ENCODE measurements at places on chromosomes 1 and 21.

- DNase-seq: no peak
Observed at GRCh38 chr1:230205719-230206198, 138.7 kb downstream of the GALNT2 start.

- DNase-seq: no peak
Observed at GRCh38 chr1:64236541-64236954, 33.1 kb downstream of the UBE2U start.

DNA sequence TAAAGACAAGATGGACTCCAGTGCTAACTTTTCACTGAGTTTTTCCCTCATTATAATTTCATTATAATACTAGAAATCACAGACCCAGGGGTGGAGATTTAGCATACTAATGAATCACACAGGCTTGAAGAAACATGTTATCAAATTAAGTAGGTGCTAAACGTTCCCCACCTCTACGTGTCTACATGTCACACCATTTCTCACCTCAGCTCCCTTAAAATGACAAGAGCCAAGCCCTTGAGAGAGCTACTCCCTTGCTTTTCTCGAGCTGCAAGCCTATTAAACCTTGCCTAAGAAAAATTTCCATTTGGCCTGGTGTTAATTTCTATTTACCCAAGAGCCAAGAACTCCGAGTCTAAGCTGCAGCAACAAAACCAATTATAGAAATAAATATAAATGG is 396.3 kb upstream of the NEGR1 start:
- no peak for DNase-seq

- no peak for DNase-seq
Observed at GRCh38 chr1:114490274-114490693, 20.7 kb downstream of the TRIM33 start.

DNA sequence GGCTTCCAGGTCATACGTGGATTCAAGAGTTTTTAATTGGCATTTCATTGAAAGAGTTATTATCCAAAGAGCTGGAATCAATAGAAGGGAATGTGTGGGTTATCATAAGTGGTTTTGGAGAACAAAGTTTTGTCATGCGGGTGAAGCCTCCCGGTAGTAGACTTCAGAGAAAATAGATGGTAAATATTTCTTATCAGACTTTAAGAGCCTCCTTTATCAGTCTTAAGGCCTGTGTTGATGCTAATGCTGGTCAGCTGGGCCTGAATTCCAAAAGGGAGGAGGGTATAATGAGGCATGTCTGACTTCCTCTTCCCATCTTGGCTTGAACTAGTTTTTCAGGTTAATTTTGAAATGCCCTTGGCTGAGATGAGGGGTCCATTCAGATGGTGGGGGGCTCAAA is 89.7 kb downstream of the ITSN1 start:
- no peak for DNase-seq

DNA sequence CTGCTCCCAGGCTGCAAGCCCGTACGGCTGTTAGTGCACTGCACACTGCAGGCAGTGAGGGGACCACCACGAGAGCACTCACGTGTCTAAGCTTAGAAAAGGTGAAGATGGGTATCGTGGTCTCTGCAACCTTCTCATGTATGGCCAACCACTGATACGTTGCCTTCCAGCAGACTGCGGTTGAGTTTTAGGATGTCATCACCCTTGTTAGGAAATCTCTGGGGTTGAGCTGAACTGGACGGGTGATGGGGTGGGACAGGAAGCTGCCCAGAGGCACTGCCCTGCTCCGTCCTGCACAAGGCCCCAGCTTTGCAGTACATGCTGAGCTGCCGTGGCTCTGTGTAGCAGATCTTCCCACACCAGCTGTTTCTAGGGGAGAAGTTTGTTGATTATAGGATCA is 43.3 kb downstream of the FAAP20 start:
- no peak for DNase-seq

DNA sequence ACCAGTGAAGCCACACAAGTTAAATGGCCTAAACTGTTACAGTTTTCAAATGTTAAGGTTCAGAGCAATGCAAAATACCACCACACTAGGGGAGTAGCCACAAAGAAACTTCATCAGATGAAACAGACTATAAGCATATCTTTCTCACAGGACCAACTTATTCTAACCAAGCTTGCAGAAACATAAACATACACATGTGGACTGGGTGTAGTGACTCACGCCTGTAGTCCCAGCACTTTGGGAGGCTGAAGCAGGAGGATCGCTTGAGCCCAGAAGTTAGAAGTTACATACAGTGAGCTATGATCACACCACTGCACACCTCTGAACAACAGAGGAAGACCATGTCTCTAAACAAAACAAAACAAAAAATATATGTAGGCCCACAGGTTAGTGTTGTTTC is 17.3 kb downstream of the WDR47 start:
- DNase-seq: no peak
